NCI-H2171 treated with DMSO at 0.1 percent for 48 hours (cell line): ENCODE measurements at places on chromosomes 5 and 9.

GRCh38 chr9:123551734-123552133 is 195.7 kb downstream of the CRB2 start:
- no peak for DNase-seq

DNA sequence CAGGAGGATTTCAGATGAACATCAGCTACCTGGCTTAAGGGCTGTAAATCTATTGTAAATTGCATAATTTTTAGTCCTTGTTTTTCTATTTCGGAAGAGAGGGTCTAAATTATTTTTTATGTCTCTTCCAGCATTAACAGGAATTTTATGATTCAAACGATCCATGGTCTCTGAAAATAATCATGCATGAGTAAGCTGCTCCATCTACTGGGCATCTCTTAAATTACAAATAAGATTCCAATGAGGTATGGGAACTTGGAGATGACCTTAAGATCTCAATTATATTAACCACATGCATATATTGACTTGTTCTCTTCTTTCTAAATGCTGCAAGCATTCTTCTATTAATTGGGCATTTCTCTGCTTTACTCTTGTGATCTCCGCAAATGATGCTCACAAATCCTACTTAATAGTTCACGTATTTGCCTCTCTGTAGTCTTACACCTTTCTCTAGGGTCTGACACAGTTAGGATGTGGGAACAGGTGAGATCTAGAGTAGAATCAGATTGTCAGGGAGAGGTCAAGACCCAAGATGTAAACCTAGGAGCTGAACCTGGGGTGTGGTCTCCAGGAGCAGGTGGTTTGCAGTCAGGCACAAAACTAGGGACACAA is 86.9 kb downstream of the NUDT12 start:
- DNase-seq = peak; percentile 30

GRCh38 chr5:139669662-139670368 is 21.7 kb downstream of the CXXC5 start:
- no peak for DNase-seq

GRCh38 chr5:127987354-127988145 is 96.0 kb upstream of the SLC12A2 start:
- DNase-seq = no peak

GRCh38 chr5:139803978-139804377 is 8.4 kb downstream of the PSD2 start:
- DNase-seq = no peak

DNA sequence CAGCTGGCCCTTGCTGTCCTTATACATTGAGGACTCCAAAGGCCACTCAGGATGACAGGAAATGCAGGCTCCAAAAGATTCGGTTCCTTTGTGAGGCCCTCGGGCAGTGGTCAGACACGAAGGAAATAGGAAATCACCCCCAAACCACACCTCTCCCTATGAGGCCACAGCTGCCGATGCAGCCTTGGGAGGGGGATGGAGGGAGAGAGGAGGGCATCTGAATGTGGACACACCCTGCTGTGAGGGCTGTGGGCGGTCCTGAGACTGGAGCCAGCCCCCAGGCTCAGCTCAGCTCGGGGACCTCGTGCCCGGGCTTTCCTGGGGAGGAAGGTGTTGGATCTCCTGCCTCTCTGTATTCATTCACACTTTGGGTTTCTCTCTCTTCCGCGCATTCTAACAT is 2.7 kb upstream of the CLPTM1L start:
- no peak for DNase-seq

- no peak for DNase-seq
These were observed 15.3 kb upstream of the RPL26L1 start for GRCh38 chr5:172943906-172944305.

DNA sequence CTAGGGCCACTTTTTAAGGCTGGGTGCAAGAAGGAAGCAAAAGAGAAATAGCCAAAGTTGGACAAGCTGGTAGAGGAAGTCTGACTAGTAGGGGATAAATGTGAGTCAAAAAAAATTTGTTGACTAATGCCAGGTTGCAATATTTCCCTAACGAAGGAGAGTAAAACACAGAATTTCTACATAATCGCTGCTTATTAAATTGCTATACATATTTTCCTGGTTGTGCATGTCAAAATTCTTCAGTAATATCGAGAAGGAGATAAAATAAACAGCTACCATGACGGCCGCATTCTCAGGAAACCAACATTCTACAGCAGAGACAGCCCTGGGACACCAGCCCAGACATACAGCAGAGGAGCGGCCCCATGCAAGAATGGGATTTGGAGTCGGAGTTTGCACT is 148.3 kb downstream of the ESM1 start:
- DNase-seq = no peak

DNA sequence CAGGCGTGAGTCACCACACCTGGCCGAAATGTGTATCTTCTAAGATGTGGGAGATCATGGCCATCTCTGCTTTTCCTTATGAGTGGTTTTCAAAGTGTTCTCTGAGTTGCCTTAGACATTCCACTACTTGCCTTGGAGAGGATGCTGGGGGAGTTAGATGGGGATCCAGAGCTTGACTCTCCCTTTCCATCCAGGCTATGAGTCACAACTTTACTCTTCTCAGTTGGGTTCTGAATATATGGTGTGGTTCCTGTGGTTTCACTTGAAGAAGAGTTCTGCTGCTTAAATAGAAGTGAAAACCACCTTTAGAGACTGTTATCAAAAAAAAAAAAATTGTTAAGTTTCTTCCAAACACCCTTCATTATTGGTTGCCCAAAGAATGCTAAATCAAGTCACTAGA is 217.6 kb downstream of the ZNF608 start:
- no peak for DNase-seq

GRCh38 chr5:88159591-88159990 is 109.1 kb downstream of the TMEM161B start:
- DNase-seq = no peak

DNA sequence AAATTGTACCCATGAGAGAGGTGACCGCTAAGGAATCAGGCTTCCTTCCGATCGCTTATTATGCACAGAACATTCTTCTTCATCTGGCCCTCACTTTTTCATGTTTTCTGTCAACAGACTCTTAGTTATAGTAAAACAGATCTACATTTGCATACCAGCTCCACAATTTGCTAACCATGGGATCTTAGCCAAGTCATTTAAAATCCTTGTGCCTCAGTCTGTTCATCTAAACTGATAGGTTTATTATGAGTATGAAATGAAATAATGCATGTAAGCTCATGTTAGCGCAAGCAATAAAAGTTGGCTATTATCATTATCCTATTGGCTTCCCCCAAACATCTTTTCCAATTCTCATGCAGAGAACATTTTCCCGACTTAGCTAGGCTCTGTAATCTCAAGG is 42.3 kb downstream of the FGF1 start:
- DNase-seq = no peak

GRCh38 chr9:77005216-77005615 is 14.2 kb upstream of the FOXB2 start:
- no peak for DNase-seq

- no peak for DNase-seq
These were observed 11.1 kb downstream of the PRELID2 start for GRCh38 chr5:145824040-145824439.

DNA sequence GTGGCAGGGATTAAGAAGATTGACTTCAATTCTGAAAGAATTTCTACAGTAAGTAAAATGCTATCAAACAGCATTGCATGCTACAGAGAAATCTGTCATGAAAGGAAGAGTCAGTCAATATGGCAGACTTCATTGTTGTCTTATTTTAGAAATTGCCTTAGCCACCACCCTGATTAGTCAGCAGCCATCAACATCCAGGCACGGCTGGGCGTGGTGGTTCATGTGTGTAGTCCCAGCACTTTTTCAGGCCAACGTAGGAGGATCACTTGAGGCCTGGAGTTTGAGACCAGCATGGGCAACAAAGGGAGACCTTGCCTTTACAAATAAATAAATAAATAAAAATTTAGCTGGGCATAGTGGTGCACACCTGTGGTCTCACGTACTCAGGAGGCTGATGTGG is 46.6 kb downstream of the RMI1 start:
- DNase-seq = no peak

- DNase-seq = no peak
These were observed 5.8 kb downstream of the GCNT4 start for GRCh38 chr5:75046366-75047142.

DNA sequence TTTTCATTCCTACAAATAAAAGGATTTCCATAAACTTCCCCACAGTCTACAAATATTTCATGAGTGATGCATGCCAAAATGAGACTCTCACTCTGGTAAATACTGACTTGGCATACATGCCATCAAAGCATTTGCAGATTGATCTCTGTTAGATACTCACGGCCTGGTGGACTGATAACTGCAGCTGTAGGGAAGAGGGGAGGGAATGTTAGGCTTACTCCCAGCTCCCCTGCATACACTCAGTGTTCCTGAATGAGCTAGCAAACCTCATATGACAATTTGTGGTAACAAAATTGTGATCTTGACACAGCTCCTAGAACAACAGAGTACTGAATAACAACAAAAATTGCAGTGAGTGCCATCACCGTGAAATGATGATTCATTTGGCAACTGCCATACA is 435.3 kb downstream of the NR2F1-AS1 start:
- DNase-seq = no peak

DNA sequence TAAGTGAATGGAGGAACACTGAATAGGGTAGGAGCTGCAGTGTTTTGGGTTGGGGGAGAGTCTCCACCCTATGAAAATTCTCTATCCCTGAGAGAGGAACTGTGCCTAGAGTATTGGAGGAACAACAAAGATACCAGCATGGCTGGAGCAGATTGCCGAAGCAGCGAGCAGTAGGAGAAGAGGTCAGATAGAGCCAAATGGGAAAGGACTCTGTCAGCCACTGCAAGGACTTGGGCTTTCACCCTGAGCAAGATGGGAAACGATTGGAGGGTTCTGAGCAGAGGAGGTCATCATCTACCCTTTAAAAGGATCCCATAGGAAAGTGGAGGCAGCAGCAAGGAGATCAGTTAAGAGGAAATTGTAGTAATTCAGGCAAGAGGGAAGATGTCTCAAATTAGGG is 4.4 kb upstream of the LYSMD3 start:
- no peak for DNase-seq

DNA sequence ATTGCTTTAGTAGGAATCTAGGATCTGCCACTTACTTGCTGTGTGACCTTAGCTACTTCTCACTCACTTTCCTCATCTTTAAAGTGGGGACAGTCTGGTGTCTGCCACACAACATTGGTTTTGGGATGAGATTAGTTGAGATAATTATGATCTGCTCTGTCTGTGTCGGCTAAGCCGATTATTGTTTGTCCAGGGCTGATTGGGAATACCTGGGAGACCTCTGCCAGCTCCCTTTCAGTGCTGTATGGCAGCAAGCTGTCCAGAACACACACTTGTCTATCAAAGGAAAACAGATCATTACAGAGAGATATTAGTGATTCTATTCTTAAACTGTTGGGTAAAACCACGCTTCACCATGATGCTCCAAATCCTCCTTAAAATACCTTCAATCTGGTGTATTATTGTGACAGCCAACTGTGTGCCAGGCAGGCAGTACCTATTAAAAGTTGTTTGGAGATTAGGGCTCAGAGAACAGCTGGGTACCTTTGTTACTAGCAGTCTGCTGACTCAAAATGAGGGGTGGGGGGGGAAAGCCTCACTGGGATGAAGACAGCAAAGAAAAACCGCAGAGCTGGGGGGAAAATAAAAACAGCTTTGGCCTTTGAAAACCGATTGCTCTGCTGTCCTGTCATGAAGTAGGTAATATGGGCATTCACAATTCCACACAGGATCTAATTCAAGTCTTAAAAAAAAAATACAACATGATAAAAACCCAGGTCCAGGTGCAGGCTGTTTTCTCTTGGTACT is 458.4 kb upstream of the C9orf72 start:
- peak; percentile 66 for DNase-seq

GRCh38 chr9:112187404-112187803 is 12.3 kb upstream of the SUSD1 start:
- DNase-seq = no peak

GRCh38 chr5:147985608-147986007 is 78.2 kb upstream of the SPINK5 start:
- no peak for DNase-seq

GRCh38 chr5:115549154-115549553 is 4.6 kb upstream of the FEM1C start:
- DNase-seq = no peak

- peak; percentile 56 for DNase-seq
These were observed 30.6 kb downstream of the NDUFS6 start for GRCh38 chr5:1831677-1832313.

DNA sequence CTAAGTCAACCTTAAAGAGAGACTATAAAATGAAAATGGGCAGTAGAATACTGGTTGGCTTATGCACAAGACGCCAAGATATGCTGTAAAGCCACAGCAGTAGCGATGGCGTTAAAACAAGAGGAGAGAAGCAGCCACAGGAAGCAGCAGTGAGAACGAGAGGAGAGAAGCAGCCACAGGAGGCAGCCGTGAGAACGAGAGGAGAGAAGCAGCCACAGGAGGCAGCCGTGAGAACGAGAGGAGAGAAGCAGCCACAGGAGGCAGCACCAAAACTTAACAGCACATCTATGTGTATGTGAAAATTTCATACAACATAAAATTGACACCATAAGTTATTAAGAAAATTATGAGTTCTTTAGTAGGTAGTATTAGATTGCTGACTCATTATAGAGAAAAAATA is 2318.6 kb upstream of the ACO1 start:
- DNase-seq = no peak

GRCh38 chr9:133782157-133783130 is 44.3 kb upstream of the SARDH start:
- DNase-seq = peak; percentile 79

GRCh38 chr5:97231025-97231636 is 48.1 kb upstream of the RIOK2 start:
- DNase-seq = peak; percentile 41

GRCh38 chr9:100377015-100377414 is 24.3 kb upstream of the TEX10 start:
- DNase-seq = no peak

DNA sequence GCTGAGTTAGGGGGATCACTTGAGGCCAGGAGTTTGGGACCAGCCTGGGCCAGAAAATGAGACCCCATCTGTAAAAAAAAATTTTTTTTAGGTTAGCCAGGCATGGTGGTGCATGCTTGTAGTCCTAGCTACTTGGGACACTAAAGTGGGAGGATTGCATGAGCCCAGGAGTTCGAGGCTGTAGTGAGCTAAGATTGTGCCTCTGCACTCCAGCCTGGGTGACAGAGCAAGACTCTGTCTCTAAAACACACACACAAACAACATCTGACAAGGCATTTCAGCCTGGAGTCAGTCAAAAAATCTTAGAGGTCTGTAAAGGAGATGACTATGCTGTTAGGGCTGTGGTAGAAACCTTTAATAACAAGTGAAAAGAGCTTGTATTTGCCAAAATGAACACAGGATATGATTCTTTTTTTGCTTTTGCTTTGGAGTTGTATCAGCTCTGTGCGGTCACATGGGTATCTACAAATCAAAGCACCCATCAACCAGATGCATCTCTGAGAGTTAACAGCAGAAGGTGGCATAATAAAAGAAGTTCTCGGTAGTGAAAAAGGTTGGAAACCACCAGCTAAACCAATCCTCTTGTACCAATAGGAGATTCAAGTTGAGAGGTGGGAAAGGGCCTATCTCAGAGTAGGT is 3.6 kb upstream of the PSMD5 start:
- DNase-seq = no peak
